Omental fat pad (tissue), 4 donors: ENCODE measurements at places on chromosomes 13 and 19. TPM values are rescaled to one million over a fixed set of nuclear protein-coding genes. Genes with fewer than 3 reads are reported as not detected.

ZNF296 gene
- 0.31 TPM for total RNA-seq

PSG11 gene
- total RNA-seq: not detected

SETDB2 gene
- total RNA-seq: 9.6 TPM

F10 gene
- 13.8 TPM for total RNA-seq

CGB2 gene
- not detected for total RNA-seq

PCDH17 gene
- total RNA-seq: 10.1 TPM

GJA3 gene
- total RNA-seq: not detected

CFD gene
- 1,367 TPM for total RNA-seq

GJB2 gene
- 7.4 TPM for total RNA-seq

KIR2DL4 gene
- total RNA-seq: not detected

C2CD4C gene
- total RNA-seq: 1.9 TPM

ZNF132 gene
- 4.0 TPM for total RNA-seq

MBD3L4 gene
- not detected for total RNA-seq

MAP4K1 gene
- 2.6 TPM for total RNA-seq

ZNF66 gene
- 5.2 TPM for total RNA-seq

ZNF701 gene
- total RNA-seq: 8.6 TPM

OBI1 gene
- total RNA-seq: 11.4 TPM

THSD8 gene
- not detected for total RNA-seq

SULT2B1 gene
- total RNA-seq: not detected

RAB11B gene
- total RNA-seq: 49.8 TPM

FCHO1 gene
- total RNA-seq: 4.9 TPM
